Fibroblast of villous mesenchyme (primary cell): ENCODE measurements at places on chromosomes 12 and 14. TPM values are rescaled to one million over a fixed set of nuclear protein-coding genes. Genes with fewer than 3 reads are reported as not detected.

- no peak for DNase-seq
These were observed 183.5 kb downstream of the TTC8 start for GRCh38 chr14:89007906-89008305.

DNA sequence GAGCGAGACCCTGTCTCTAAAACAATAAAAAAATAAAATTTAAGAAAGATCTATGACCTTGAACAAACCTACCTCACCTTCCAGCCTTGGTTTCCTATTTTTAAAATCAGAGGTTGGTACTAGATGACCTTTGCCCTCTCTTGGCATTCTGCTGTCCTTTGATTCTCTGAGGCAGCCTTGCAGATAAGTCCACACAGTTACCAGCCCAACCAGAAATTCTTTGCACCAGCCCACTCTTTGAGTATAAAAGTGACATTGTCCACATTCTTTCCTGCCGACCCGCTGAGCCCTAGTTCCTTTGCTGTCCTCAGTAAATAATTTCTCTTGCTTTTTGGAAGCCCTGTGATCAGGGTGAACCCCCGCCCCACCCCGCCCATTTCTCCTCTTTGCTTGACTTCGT, 150.4 kb downstream of the PHETA1 start:
- DNase-seq = no peak

DNA sequence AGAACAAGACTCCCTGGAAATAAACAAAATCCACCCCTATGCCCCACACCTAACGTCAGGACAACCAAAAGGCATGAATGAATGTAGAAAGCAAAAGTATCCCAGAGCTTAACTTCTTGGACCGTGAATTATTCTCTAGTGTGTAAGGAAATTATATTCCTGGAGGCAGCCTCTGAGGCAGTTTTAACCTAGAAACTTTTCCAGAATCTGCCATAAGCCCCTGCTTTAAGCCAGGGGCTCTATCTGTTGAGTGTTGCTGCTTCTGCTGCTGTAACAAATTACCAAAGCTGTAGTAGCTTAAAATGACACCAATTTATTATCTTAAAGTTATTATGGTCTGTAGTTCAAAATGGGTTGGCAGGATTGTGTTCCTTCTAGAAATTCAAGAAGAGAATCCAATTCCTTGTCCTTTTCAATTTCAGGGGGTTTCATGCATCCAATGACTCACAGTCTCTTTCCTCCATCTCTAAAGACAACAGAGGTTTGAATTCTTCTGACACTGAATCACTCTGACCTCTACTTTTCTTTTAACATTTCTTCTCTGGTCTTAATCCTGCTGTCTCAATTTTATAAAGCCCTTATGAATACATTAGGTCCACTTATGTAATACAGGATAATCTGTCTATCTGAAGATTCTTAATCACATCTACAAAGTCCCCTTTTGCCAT, 242.7 kb downstream of the ATXN7L3B start:
- DNase-seq = peak; percentile 1

GRCh38 chr12:132466241-132467201, 23.4 kb upstream of the FBRSL1 start:
- DNase-seq = no peak

DNA sequence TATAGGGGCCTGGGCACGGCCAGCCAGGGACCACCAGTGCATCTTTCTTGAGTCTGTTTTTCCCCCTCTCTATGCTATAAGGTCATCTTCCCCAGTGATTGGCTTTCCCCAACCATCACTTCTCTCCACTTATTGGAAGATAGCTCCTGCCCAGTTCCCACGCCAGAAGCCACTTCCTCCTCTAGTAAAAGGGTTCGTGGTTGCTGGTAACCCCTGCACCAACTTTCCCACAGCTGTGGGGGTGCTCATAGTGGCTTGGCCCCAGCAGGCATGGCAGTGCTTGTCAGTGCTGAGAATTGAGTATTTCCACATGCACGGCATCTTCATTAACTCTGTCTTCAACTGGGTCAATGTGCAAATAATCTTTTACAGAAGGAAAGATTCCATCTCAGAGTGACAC, 215.4 kb downstream of the FOXN3 start:
- DNase-seq = peak; percentile 19

- DNase-seq = no peak
These were observed 36.2 kb upstream of the ETNK1 start for GRCh38 chr12:22588817-22589216.

- DNase-seq = peak; percentile 89
These were observed 3.3 kb downstream of the FLRT2 start for GRCh38 chr14:85533023-85533860.

- DNase-seq = no peak
These were observed 687.3 kb upstream of the MIS18BP1 start for GRCh38 chr14:45940318-45940717.

- DNase-seq = no peak
These were observed 1466.1 kb upstream of the SEL1L start for GRCh38 chr14:82999802-83000201.

DNA sequence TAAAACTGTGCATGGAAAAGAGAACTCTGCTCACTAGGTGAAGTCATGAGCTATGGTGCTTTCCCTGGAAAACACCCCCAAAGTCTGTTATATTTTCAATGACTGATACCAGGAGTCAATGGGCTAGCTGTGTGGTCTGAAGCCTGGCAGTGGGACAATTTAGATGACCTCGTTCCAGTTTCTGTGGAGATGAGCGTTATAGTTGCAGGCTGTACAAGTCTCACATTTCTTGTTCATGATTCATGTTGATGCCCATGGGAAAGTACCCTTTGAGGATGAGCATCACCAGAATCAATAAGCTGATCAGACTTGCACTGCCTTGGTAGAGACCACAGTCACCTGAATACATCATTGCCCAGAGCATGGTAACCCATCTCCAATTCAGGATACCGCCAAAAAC, 70.7 kb downstream of the NOVA1 start:
- DNase-seq = no peak

DNA sequence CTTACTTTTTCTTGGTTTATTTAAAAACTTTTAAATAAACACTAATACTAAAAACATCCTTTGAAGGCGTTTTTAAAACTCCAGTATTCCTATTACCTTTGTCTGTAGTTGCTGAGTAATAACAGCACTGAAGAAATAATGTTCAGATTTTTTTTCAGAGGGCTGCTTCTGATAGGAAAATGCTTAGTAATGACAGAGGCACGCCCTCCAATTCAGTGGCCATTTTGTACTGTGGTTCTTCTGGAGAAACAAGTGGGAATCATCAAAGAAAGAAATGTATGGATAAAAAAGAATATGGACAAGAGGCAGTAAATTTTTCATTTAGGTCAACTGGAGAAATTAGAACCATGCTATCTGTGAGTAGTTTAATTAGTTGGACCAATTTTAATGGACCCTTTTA, 13.6 kb downstream of the VEZT start:
- peak; percentile 45 for DNase-seq

- no peak for DNase-seq
These were observed 201.2 kb downstream of the ESR2 start for GRCh38 chr14:64092940-64093339.

- no peak for DNase-seq
These were observed 3.2 kb upstream of the CLEC9A start for GRCh38 chr12:10027311-10027710.

DNA sequence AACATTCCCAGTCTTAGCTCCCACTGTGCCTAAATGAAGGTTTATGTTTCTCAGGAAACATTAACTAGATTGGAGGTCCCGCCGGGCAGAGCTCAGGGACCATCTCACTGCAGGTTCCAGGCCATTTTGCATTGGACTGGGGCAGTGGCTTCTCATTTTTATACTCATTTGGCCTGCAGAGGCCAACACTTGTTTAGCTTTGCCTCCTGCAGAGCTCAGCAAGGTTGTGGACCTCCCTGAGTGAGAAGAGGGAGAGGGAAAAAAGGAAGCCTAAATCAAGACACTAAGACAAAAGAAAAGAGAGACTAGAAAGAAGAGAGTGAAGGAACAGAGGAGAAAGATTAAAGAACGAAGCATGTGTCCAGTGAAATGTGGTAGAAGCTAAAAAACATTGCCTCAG, 280.3 kb downstream of the AKAP6 start:
- no peak for DNase-seq

DNA sequence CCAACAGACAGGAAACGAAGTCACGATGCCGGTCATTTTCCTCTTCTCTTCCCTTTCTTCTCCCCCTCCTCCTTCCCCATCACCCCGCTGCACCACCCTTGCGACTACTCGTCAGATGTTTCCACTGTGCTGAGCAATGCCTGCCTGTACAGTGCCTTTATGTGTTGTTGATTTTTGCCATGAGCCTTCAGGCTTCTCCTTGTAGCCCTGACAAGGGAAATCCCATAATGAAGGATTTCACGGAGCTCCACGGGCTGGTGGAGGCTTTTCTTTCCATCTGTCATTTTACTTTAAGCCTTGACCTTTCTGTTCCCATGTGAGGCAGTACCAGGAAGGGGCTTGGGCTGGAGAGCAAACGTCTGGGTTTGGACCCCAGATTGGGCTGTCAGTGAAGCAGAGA, 28.7 kb upstream of the CCND2 start:
- DNase-seq = no peak

GRCh38 chr14:50772412-50772811, 58.5 kb downstream of the NIN start:
- DNase-seq = no peak

- peak; percentile 20 for DNase-seq
These were observed 17.4 kb downstream of the RFC5 start for GRCh38 chr12:118033902-118034301.

DNA sequence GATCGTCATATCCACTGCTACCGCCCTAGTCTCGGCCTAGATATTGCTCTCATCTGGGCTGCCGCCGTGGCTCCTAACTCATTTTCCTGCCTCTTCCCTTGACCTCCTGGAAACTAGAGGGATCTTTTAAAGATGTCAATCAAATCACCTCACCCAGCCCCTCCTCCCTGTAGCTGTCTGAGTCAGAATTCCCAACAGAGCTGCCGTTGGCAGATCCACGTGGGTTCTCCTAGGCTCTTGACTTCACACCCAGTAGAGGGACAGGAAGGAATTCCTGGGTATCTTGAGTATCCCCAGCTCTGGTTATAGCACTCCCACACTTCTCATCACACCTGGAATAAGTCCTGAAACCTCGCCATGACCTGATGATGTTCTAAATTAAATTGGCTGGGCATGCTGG, 11.9 kb downstream of the TGFB3 start:
- DNase-seq = no peak

- DNase-seq = no peak
These were observed 691.6 kb downstream of the TMTC2 start for GRCh38 chr12:83378186-83378727.

DNA sequence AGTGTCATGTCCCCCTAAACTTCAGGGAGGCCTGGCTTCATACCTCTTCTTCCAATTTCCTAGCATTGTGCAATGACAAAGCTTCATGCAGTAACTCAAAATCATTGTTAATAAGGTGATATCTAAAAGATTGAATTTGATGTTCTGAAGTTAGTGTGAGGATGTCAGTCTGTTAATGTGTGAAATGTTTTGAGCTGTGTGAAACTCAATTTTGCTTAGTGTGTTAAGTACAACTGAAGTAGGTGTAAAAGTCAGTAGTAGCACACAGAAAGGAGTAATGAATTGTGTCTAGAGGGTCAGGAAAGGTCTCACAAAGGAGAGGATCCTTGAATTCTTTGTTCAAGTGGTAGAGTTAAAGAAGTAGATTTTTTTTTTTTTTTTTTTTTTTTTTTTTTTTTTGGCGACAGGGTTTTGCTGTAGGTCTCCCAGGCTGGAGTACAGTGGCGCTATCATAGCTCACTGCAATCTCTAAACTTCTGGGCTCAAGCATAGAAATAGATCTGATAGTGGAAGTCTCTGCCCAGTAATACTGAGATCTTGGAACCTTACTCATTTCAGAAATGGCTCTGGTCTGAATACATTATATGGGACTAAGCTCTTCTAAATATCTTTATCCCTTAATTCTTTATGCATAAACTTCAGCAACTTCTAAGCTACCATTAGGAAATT, 63.9 kb downstream of the FUT8 start:
- no peak for DNase-seq

- no peak for DNase-seq
These were observed 67.7 kb downstream of the PRKCH start for GRCh38 chr14:61388976-61389576.

GRCh38 chr14:64715628-64716412, 11.6 kb downstream of the PLEKHG3 start:
- DNase-seq = no peak

DNA sequence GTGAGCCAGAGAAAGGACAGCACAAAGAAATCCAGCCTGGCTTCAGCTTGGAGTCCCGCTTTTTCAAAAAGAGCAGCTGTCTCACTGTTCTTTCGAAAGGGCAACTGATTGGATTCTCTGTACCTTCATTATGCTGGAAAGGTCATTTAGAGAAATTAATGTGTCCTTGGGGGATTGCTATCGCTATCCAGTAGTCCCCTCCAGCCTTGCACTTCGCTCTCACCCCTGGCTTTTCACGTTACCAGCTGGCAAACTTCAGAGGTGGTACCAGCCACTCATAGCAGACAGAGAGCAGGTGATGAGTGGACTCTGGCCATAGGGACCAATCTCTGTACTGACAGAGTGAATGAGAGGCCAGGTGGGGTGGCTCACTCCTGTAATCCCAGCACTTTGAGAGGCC, 11.8 kb upstream of the NUAK1 start:
- DNase-seq = no peak

DNA sequence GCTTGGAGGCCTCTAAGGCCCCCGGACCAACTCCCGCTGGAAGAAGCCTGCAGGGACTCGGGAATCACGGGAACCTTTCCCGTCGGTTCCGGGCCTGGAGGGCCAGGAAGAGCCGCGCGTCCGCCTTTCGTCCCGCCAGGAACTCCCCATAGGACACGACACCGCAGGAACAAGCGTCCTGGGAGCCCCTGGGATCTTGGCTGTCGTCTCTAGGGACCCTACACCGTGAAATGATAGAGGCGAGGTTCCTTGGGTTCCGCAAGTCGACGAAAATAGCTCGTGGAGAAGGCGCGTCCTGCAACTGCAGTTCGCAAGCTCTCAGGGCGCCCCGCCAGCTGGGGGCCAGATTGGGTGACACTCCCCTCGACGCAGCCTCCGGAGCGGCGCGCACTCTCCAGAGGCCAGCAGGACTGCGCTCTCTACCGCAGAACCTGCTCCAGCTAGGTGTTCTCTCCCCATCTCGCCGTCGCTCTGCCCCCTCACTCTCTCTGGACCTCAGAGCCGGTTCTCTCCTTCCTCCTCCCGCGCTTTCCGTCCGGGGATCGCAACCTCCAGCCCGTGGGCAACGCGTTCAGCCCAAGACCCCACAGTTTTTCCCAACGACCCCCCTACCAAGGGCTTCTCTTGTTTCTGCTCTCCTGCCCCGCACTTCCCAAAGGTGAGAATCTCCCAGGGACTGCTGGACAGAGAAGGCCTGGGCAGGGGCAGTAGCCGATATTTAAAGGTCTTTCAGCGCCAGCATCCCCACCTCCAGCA, 776 bp downstream of the BMP4 start:
- peak; percentile 40 for DNase-seq

ADAMTS20 gene
- total RNA-seq = under 0.01 TPM in 2 replicates

DPPA3 gene
- total RNA-seq = not detected in 2 replicates

SAMD15 gene
- total RNA-seq = 1.3 and 1.6 TPM in 2 replicates

KRT79 gene
- total RNA-seq = not detected in 2 replicates

SMIM41 gene
- total RNA-seq = 0.32 and 0.43 TPM in 2 replicates

HOXC6 gene
- 1.6 and 1.7 TPM in 2 replicates for total RNA-seq

KRT71 gene
- not detected in 2 replicates for total RNA-seq

C3AR1 gene
- under 0.01 TPM in 2 replicates for total RNA-seq

CCDC197 gene
- not detected in 2 replicates for total RNA-seq

LRRC10 gene
- not detected in 2 replicates for total RNA-seq

NTS gene
- total RNA-seq = under 0.01 TPM in 2 replicates

PGF gene
- total RNA-seq = 0.64 and 0.86 TPM in 2 replicates

G2E3 gene
- 13.9 and 38.4 TPM in 2 replicates for total RNA-seq

SYCP3 gene
- under 0.01 and 0.32 TPM in 2 replicates for total RNA-seq

KCTD10 gene
- total RNA-seq = 105 and 129 TPM in 2 replicates

NANOG gene
- total RNA-seq = not detected in 2 replicates

SERPINA5 gene
- not detected in 2 replicates for total RNA-seq

SLC25A21 gene
- 0.97 and 1.3 TPM in 2 replicates for total RNA-seq

TAS2R19 gene
- total RNA-seq = 4.8 and 7.8 TPM in 2 replicates

KMT2D gene
- total RNA-seq = 32.2 and 37.1 TPM in 2 replicates

TMEM120B gene
- 14.5 and 16.4 TPM in 2 replicates for total RNA-seq
